ENCODE measurements at places on chromosomes 4 and X.

- no peak for DNase-seq
These were observed 229.1 kb downstream of the DCTD start for GRCh38 chr4:182688081-182688480.

GRCh38 chr4:79848329-79848728 lies 224.7 kb downstream of the ANTXR2 start:
- no peak for DNase-seq

DNA sequence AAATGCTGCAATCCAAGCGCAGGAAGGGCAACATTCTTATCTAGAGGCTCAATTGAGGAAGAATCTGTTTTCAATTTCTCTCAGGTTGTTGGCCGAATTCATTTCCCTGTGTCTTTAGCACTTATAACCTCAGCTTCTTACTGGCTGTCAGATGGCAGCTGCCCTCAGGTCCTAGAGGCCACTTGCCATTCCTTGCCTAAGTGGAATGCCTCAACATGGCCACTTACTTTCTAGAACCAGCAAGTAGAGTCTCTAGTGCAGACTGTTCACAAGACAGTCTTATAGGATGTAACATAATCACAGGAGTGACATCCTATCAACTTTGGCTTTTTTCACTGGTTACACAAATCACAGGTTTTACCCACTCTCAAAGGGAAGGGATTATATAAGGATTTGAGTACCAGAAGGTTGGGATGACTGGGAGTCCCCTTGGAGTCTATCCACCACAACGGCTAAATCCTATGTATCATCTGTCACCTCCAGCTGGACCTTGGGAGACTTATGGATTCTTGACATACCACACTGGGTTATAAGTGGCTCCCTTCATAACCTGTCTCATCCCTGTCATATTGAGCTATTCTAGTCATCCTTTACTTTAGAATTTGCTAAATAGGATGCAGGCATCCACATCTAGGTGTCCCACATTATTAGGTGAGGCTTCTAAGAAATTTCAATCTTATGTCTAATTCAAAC lies 297.9 kb upstream of the CTSO start:
- DNase-seq = no peak

DNA sequence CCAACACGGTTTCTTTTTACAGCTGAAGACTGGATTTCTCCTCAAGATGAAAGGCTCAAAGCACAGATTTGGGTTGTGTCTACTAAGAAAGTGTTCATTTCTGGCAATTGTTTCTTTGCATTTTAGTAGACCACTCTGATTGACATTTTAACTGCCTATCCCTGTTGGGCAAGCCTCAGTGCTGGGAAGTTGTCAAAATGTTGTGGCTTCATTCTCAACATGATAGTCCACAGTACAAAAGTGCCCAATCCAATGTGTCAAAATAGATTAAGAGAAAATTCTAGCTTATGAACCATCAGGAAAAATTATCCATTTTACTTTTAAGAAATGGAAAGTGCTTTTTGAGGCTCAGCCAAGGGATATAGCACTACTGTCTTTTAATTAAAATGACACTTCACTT lies 323.9 kb upstream of the PRPS2 start:
- DNase-seq = no peak

DNA sequence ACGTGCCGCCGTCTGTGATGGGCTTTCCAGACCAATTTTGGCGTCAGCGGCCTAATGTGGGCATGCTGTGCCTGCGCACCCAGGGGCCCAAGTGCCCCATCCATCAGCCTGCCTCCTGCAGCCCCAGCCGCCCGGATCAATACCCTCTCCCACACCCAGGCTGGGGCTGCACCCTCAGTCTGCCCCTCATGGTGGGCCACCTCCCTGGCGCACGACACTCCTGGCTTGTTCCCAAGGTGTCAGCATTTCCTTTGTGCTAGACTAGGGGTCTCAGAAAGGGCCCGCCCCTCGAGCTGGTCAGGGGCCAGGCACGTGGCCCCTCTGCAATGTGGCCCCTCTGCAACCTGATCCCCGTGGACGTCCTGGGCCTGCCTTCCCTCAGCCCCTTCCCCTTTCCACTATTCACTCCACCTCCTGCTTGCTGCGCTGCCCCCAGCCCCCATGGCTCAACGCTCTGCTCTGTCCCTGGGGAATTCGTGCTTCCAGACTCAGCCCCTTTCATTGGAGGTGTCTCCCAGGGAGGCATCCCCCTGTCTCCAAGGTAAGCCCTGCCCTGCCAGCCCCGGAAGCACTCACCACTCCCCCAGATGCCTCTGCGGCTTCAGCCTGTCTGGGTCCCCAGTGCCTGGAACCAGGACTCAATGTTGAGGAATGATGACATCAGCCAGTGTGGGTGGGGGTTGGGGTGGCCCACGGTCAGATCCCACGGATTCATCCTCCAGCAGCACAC lies 130.8 kb downstream of the HMX1 start:
- no peak for DNase-seq

- no peak for DNase-seq
These were observed 84.0 kb downstream of the WWC2 start for GRCh38 chr4:183182873-183183725.
